ENCODE measurements at places on chromosomes 5 and 9.

GRCh38 chr9:121118266-121118665 lies 43.5 kb downstream of the CNTRL start:
- no peak for DNase-seq

DNA sequence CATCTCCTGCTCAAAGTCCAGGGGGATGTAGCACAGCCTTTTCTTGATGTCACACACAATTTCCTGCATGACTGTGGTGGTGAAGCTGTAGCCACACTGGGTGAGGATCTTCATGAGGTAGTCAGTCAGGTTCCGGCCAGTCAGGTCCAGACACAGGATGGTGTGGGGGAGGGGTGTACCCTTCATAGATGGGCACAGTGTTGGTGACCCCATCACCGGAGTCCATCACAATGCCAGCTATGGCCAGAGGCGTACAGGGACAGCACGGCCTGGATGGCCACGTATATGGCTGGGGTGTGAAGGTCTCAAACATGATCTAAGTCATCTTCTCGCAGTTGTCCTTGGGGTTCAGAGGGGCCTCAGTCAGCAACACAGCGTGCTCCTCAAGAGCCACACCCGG lies 19.7 kb upstream of the SPZ1 start:
- no peak for DNase-seq

DNA sequence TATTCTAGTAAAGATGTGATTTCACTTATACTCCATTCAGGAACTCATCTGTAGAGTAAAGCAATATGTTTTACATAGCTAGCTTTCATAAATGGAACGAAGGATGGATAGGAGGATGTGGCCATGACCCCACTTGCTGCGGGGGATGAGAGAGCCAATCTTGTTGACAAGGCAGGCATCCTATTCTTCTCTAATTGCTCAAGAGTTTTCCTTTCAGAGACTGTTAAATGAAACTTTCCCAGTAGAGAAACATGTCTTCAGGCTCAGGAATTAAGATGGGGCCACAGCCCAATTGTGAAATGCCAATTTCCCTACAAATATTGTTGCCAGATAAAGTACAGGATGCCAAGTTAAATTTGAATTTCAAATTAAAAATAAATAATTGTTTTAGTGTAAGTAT lies 196.2 kb upstream of the TUT7 start:
- DNase-seq: no peak

DNA sequence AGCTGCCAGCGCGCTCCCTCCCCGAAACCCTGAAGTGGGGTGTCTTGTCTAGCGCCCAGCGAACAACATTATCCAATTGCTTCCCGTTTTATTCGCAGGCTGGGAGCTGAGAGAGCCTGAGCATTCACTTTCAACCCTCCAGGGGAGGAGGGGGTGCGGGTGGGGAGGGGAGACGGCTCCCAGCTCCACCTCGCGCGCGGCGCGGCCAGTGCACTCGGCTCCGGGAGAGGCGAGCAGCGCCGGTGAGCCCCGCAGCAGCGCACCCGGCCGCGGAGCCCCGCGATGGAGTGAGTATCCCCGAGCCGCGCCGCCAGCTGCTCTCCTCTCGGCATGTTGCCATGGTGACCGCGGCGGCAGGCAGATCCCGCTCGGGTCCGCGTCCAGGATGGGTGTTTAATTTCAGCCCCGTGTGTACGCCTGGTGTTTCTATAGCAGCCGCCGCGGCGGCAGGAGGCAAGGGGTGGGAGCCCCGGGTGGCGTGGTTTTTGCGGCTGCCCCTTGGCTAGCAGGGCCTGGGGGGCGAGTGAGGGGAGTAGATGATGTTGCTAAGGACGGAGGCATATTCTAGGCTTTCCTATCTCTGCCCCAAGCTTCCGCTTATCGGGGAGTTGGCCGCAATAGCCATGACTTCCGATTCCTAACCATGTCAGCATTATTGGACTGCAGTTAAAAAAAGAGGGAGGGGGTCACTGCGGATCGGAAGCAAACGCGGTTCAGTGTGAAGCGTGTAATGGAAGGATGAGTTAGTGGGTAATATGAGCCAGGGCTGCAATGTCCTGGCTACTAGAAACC lies 139.2 kb upstream of the PALM2AKAP2 start:
- DNase-seq: peak; percentile 5

DNA sequence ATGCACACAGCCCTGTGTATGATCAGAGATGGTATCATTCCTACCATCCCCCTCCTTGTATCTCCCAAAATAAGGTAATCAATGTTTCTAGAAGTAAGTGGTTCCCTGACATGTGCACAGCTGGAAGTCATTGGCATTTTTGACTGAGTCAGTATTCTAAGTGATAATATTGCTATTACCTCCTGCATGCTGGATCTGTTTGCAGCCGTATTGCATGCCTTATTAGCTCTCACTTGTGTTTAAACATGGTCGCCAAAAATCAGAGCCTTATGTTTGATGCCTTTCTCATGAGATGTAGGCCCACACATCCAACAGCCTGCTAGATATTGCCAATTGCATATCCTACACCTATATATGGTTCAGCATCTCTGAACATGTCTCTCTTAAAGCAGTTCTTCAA lies 254.3 kb downstream of the CDH12 start:
- DNase-seq: no peak

DNA sequence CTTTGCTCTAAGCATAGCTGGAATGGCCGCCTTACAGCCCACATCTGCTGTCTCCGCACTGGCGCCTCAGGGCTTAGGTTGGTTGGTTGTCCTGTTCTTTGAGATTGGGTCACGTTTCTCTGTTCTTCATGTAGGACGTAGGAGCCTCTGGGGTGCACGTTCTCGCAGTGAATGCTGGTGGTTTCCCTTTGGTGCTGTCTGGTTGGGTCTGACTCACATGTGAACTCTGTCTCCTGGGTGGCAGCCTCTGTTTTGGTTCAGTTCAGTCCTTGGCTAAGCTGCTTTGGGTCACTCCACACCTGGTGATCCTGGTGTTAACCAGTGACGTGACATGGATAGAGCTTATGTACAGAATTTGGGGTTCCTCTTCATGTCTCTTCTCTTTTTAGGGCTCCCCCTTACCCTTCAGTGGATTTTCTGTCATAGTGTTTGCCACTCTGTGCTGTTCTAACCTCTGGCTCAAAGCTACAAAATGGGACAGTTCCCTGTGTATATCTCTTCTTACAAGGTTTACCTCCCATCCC lies 12.6 kb upstream of the LPCAT1 start:
- DNase-seq: no peak

DNA sequence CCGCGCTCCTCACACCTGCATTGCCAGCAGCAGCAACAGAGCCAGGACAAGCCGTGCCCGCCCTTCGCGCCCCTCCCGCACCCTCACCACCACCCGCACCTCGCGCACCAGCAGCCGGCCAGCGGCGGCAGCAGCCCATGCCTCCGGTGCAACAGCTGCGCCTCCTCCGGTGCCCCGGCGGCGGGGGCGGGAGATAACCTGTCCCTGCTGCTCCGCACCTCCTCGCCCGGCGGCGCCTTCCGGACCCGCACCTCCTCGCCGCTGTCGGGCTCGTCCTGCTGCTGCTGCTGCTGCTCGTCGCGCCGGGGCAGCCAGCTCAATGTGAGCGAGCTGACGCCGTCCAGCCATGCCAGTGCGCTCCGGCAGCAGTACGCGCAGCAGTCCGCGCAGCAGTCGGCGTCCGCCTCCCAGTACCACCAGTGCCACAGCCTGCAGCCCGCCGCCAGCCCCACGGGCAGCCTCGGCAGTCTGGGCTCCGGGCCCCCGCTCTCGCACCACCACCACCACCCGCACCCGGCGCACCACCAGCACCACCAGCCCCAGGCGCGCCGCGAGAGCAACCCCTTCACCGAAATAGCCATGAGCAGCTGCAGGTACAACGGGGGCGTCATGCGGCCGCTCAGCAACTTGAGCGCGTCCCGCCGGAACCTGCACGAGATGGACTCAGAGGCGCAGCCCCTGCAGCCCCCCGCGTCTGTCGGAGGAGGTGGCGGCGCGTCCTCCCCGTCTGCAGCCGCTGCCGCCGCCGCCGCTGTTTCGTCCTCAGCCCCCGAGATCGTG lies 517 bp downstream of the KCNN2 start:
- no peak for DNase-seq

DNA sequence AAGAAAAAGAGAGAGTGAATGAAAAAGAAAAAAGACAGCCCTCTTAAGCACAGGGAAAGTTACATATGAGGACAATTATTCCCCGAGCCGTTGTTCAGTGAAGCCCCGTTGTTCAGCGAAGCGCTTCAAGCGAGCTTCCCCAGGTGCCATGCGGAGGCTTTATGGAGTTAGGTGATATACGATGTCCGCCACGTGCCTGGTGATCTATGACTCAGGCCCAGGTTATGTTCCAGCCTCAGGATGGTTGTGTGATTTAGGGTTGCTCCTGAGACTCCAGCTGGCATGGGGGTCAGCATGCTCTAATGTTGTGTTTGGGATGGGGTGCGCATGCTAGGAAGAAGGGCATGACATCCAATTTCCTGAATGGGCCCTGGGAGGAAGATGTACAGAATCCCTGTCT lies 365.6 kb downstream of the CDK5RAP2 start:
- DNase-seq: no peak

GRCh38 chr5:157799578-157799977 lies 56.1 kb downstream of the LSM11 start:
- no peak for DNase-seq

DNA sequence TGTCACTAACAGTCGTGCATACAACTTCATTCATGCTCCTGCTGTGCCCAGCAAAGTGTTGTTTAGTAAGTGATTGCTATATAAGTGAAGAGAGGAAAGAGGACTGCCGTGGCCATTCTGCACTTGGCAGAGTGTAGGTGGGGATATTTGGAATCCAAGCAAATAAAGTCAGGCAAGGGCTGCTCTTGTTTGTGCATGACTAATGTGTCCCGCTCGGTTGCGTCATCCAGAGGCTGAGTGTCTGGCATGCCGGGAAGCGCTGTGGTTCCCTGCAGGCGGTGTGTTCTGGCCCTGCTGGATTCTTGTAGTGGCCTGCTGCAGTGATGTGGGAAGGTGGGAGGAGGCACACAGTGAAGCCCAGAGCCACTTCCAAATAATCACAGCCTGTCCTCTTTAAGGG lies 136.9 kb upstream of the ANKH start:
- DNase-seq: peak; percentile 89

GRCh38 chr5:168110870-168111832 lies 180.3 kb upstream of the WWC1 start:
- no peak for DNase-seq

- DNase-seq: no peak
Observed at GRCh38 chr9:5643005-5643624, 14.2 kb downstream of the RIC1 start.

GRCh38 chr9:95092262-95093072 lies 225.0 kb downstream of the FANCC start:
- peak; percentile 75 for DNase-seq
